ENCODE measurements at places on chromosomes 7 and 10.

DNA sequence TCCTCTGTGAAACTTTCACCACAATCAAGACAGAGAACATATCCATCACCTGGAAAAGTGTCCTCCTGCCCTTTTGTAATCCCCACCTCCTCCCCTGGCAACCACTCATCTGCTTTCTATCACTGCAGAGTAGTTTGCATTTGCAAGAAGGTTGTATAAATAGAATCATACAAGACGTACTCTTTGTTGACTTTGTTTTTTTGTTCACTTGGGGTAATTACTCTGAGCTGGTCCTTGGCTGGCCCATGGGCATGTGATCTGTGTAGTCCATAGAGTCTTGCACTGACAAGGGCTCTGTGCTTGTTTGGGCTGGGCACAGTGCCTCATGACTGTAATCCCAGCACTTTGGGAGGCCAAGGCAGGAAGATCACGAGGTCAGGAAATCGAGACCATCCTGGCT, 7.8 kb upstream of the HACD1 start:
- DNase-seq = no peak

- no peak for DNase-seq
These were observed 456.8 kb upstream of the NRP1 start for GRCh38 chr10:33791272-33791660.

GRCh38 chr7:149330914-149331567, 69.0 kb downstream of the ZNF783 start:
- no peak for DNase-seq

DNA sequence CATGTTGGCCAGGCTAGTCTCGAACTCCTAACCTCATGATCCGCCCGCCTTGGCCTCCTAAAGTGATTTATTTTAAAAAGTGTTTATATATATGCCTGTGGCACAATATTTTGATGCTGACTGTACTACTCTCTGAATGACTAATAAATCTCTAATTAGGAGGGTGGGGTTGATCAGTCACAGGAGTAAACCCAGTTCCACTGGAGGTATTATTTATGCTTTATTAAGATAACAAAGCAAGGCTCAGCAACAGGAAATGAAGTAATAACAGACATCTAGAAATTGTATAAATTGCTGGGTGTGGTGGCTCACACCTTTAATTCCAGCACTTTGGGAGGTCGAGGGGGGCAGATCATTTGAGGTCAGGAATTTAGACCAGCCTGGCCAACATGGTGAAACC, 26.0 kb upstream of the MCU start:
- no peak for DNase-seq

DNA sequence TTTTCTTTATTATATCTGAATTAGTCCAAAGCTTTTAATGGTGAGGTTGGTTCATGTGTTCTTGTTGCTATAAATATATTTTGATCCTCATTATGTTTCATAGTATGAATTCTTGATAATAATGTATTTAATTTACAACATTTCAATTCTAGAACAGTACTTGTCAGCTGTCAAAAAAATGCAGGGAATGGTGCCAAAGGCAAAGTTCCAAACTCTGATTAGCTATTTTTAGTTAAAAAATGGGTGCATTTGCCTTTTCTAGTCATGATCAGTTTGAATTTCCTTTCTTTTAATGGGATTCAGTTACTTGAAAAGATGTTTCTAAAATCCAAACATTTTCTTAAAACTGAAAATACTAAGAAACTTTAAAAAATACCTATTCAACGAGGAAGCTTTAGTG, 49.6 kb downstream of the ANKIB1 start:
- no peak for DNase-seq

GRCh38 chr10:124092860-124093773, at the start of gene CHST15:
Gene CHST15 (minus strand): TSS chr10:124093598. CDS start chr10:124046212, 47,386 bp downstream.
- no peak for DNase-seq

GRCh38 chr7:82375129-82375528, 68.4 kb downstream of the CACNA2D1 start:
- DNase-seq = no peak

DNA sequence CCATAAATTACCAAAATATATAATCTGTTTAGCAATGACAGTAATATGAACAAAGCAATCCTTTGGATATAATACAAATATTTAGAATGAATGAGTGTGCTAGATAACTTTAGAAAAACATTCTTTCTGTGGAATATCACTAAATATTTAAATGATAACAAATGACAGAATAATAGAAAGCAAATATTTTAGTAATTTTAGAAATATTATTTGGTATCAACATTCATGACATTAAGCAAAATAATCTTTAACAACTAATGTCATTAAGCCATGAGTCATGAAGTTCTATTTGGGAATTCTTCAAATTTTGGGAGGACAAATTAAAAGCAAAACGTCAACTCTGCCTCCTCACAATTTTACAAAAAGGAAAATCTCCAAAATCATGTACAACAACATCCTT, 844.8 kb upstream of the LRRN3 start:
- no peak for DNase-seq

DNA sequence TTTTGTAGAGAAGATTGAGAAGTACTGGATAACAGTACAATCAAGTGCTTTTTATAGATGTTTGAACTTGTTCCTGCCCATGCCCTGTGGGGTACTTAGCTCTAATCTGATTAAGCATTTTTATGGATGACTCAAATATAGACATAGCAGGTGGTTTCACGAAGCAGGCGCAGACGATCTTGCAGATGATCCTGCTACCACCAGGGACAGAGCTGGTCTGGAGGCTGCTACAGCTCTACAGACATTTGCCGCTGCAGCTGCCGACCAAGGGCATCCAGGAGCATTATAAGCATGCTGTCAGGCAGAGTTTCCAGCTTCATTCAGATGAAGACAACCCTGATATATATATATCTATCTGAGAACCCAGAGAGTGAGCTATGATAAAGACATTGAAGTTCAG, 650.4 kb downstream of the NXPH1 start:
- DNase-seq = no peak

Measured in CD4-positive, alpha-beta T cell treated with Interleukin-2 at 100 ng/mL for 4 hours (primary cell).